ENCODE measurements at places on chromosomes 3 and 15.

- no peak for DNase-seq
These were observed 183.2 kb downstream of the P3H2 start for GRCh38 chr3:189937302-189938127.

- no peak for DNase-seq
These were observed 37.7 kb downstream of the CCR4 start for GRCh38 chr3:32989171-32989570.

DNA sequence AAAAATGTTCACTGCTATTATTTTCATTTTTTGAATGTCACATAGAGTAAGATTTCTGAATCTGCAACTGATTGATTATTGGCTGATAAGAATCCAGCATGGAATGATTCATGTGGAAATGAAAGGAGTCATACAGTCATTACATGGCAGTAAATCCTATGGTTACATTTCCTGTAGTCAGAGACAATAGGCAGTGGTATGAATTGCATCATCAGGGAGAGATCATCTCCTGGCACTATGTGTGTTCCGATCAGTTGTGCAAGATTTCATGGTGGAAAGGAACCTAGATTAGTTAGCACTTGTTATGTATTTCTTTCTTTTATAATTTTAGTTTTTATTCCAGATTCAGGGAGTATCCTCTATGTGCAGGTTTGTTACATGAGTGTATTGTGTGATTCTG lies 38.8 kb downstream of the SLC12A1 start:
- no peak for DNase-seq

- DNase-seq, result no peak
These were observed 180.8 kb downstream of the ADAMTS17 start for GRCh38 chr15:100160953-100161352.

DNA sequence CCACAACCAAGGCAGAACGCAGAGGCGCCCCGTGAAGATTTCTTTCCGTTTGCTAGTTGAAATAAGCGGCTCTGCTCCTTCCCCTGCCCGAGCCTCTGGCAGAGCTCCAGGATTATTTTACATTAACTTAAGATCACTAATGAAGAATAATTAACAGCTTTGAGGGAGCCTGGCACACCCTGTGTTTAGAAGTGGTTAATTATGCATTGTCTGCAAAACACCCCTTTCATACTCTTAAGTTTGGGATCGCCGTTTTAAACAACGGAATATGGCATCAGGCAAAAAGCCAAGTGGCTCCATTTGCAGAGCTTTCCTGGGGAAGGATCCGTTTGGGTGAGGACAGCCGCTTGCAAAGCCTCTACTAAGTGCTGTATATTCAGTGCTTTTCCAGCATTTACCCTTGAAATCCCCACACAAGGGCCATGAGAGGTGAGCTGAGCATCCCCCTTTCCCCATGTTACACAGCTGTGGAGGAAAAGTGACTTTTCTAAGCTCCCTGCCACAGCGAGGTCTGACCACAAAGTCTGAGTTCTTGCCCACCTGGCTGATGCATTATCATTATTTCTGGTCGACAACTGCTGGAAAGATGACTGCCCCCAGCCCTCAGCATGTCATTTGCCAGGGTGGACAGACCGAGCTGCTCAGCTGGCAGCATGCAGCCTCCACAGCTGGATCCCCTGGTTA lies 33.9 kb downstream of the IQSEC1 start:
- no peak for DNase-seq

DNA sequence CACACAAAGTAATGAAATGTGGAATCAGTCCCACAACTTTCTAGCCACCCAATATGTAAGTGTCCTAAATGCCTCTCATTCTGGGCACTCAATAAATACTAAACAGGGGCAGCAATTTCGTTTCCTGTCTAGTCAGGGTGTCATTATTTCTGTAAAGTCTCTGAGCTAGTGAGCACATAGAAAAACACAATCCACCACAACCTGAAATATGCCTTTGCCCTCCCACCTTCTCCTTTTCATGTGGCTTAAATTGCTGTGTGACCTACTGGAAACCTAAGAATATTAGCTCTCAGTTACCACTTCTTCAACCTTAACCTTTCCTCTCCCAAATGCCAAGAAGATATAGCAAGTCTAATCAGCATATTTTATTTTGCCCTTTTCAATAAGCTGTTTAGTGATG lies 456.3 kb upstream of the KCNMB2 start:
- DNase-seq, result no peak
